Type B pancreatic cell (in vitro differentiated cells): ENCODE measurements at places on chromosomes 12 and 14.

- no peak overlapping the region for H3K27ac ChIP-seq
- H3K27me3 ChIP-seq: peaks cover 12% of the 10 kb centered on the region
- no peak overlapping the region for H3K4me3 ChIP-seq
- peaks cover 6% of the 10 kb centered on the region for H3K4me1 ChIP-seq
- DNase-seq: no peak
Measured at GRCh38 chr12:103580026-103580425, 7.0 kb upstream of the STAB2 start.

DNA sequence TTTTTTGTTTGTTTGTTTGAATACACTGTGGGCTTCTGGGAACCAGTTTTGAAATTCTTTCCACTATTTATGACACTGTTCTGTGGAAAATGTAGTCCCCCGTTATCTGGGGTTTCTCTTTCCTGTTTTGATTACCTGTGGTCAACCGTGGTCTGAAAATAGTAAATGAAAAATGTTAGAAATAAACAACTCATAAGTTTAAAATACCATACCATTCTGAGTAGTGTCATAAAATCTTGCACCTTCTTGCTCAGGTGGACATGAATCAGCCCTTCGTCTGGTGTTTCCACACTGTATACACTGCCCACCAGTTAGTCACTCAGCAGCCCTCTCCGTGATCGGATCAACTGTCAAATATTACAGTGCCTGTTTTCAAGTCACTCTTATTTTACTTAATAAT lies 5.1 kb upstream of the PAPOLA start:
- H3K4me1 ChIP-seq: no peaks in the 10 kb centered on the region
- no peaks in the 10 kb centered on the region for H3K36me3 ChIP-seq
- H3K4me3 ChIP-seq: no peak overlapping the region
- DNase-seq: no peak
- H3K27me3 ChIP-seq: no peaks in the 10 kb centered on the region

GRCh38 chr12:114913871-114914801 lies 230.2 kb upstream of the TBX3 start:
- H3K4me3 ChIP-seq: no peak overlapping the region
- H3K27ac ChIP-seq: peak overlapping the region; percentile 65
- H3K4me1 ChIP-seq: peaks cover 30% of the 10 kb centered on the region
- peaks cover 4% of the 10 kb centered on the region for H3K27me3 ChIP-seq
- no peak for DNase-seq

GRCh38 chr12:51721282-51721940 lies 127.1 kb downstream of the FIGNL2 start:
- no peak for DNase-seq
- peaks cover 12% of the 10 kb centered on the region for H3K27me3 ChIP-seq
- H3K36me3 ChIP-seq: no peaks in the 10 kb centered on the region
- no peaks in the 10 kb centered on the region for H3K4me1 ChIP-seq
- H3K4me3 ChIP-seq: peak overlapping the region; percentile 51

DNA sequence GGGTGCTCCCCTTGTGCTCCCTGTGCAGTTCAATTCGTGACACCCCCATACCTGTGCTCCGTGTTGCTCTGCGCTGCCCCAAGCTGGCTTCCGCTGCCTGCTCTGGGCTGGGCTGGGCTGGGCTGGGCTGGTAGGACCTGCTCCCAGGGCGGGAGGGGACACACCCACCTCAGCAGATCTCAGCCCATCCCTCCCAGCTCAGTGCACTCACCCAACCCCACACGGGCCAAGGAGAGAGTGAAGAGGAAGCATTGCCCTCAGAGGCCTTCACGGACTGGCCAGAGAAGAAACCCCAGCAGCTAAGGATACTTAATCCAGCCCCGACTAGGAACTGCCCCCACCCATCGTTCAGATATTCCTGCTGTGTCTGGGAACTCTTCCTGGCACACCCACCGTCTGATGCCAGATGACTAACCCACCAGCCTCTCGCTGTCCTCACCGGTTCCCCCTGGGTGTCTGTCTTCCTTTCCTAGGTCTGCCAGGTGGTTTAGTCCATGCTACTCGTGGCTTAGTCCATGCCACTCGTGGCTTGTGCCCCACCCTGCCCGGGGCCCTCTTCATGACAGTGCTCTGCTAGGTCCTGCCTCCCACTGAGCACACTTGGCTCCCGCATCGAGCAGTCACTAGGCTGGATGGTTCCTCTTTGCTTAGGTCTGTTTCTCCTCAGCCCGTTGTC lies at the start of gene LPAR5:
Gene LPAR5, minus strand, starts transcription at position 104 of the 676 bp plus-strand sequence. CDS start 14,711 bp downstream, outside the sequence.
- peak within 1 kb of the TSS; percentile 93 for H3K27ac ChIP-seq
- no peak for DNase-seq
- no peaks in the 10 kb centered on the region for H3K36me3 ChIP-seq
- peak within 1 kb of the TSS; percentile 86 for H3K4me3 ChIP-seq
- H3K27me3 ChIP-seq: peaks cover 16% of the 10 kb centered on the region

DNA sequence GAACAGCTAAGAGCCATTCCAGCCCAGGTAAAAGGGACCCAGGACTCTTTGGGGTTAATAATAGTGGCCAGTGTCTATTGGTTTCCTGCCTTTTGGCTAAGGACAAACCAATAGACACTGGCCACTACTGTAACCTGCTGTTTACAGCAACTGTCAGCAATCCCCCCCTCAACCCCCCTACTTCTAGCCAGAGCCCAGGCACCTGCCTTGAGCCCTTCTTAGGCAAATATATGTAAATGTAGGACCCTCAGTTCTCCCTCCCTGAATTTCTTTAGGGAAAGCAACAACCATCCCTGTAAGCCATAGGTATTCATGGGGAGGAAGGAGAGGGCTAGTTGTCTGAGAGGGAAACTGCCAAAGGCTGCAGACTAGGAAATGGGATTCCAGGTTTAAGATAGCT lies 22.3 kb downstream of the HOXC4 start:
- H3K4me3 ChIP-seq: no peak overlapping the region
- H3K36me3 ChIP-seq: peaks cover 15% of the 10 kb centered on the region
- H3K4me1 ChIP-seq: peaks cover 61% of the 10 kb centered on the region
- H3K27ac ChIP-seq: no peak overlapping the region
- H3K27me3 ChIP-seq: peaks cover 12% of the 10 kb centered on the region

DNA sequence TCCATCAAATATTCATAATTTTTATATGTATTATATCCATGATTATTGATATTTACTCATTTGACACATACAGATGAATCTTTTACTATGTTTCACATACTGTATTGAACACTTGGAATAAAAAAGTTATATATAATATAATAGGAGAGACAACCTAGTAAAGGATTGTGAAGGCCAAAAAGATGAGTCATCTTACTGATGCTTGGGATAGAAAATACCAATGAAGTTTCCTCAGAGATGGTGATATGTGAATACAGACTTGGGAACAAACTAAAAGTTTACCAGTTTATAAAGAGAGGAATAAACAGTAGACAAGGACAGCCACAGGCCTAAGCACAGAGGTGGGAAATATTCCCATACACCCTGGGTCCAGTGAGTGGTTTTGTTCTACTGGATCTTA lies 743.9 kb upstream of the FLRT2 start:
- H3K4me3 ChIP-seq: no peak overlapping the region
- H3K36me3 ChIP-seq: no peaks in the 10 kb centered on the region
- H3K4me1 ChIP-seq: no peaks in the 10 kb centered on the region
- H3K27ac ChIP-seq: no peak overlapping the region

DNA sequence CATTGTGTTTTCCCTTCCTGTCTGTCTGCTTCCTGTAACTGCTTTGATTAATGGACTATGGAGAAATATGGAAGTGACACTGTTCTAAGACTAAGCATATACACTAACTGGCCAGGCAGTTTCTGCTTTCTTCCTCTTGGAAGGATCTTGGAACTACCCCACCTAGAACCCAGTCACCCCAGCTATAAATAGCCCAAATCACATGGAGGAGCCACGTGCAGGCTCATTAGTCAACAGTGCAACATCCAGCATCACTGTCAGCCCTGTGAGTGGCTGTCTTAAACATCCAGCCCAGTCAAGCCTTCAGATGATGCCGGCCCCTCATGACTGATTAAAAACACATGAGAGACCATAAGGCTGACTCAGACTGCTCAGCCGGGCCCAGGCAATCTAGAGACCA lies 39.2 kb downstream of the BCAT1 start:
- H3K36me3 ChIP-seq: peaks cover 26% of the 10 kb centered on the region
- H3K27me3 ChIP-seq: no peaks in the 10 kb centered on the region
- DNase-seq: no peak
- peak overlapping the region; percentile 90 for H3K27ac ChIP-seq

- H3K27me3 ChIP-seq: no peaks in the 10 kb centered on the region
- H3K4me3 ChIP-seq: no peak overlapping the region
- no peak overlapping the region for H3K27ac ChIP-seq
- H3K4me1 ChIP-seq: peaks cover 10% of the 10 kb centered on the region
- H3K36me3 ChIP-seq: peaks cover 4% of the 10 kb centered on the region
Measured at GRCh38 chr12:93877446-93877845, 200.3 kb downstream of the CRADD start.

DNA sequence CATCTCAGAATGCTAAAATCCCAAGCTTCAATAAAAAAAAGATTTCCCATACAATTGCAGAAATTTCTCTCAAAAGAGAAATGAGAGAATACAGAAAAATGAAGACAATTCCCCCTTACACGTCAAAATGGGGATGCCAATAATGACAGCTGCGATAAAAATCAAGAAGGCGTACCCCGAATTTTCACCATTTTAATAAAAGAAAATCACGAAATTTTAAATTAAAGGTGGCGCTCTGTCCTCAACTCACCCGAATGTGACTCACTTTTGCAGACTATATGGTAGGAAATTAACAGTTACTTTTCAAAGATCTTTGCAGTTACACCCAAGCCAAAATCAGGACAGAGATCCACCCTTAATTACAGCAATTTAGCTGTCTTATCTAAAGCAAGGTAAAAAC lies 2.1 kb downstream of the ATP2B1 start:
- H3K27ac ChIP-seq: peak overlapping the region; percentile 96
- peaks cover 35% of the 10 kb centered on the region for H3K4me1 ChIP-seq
- no peaks in the 10 kb centered on the region for H3K36me3 ChIP-seq
- no peak for DNase-seq

GRCh38 chr12:130155416-130156073 lies 6.7 kb upstream of the FZD10 start:
- no peak overlapping the region for H3K4me3 ChIP-seq
- H3K4me1 ChIP-seq: peaks cover 12% of the 10 kb centered on the region
- peaks cover 33% of the 10 kb centered on the region for H3K27me3 ChIP-seq
- H3K27ac ChIP-seq: no peak overlapping the region

DNA sequence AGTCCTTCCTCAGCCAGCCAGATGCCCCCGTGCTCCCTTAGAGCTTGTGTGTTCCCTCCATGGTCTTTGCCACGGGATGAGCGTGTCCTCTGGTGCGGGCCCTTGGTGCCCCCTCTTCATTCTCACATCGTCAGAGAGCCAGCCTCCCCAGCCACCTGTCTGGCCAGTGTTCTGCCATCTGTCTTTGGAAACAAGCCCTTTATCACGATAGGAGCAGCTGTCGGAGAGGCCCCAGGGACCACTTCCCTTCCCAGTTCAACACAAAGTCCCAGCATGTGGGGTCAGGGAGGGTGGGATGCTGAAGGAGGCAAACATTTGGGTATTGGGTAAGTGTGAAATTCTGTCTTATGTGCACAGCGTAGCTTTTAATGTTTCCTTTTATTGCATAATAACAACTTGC lies 44.5 kb downstream of the DYNC1H1 start:
- H3K36me3 ChIP-seq: peaks cover 45% of the 10 kb centered on the region
- no peak for DNase-seq
- H3K27me3 ChIP-seq: no peaks in the 10 kb centered on the region
- no peak overlapping the region for H3K4me3 ChIP-seq
- H3K4me1 ChIP-seq: no peaks in the 10 kb centered on the region
- H3K27ac ChIP-seq: no peak overlapping the region

- peaks cover 56% of the 10 kb centered on the region for H3K27me3 ChIP-seq
- peak overlapping the region; percentile 87 for H3K4me3 ChIP-seq
- peaks cover 22% of the 10 kb centered on the region for H3K4me1 ChIP-seq
- no peak overlapping the region for H3K27ac ChIP-seq
- peaks cover 3% of the 10 kb centered on the region for H3K36me3 ChIP-seq
Measured at GRCh38 chr12:47078086-47078395, 1.4 kb upstream of the PCED1B start.

DNA sequence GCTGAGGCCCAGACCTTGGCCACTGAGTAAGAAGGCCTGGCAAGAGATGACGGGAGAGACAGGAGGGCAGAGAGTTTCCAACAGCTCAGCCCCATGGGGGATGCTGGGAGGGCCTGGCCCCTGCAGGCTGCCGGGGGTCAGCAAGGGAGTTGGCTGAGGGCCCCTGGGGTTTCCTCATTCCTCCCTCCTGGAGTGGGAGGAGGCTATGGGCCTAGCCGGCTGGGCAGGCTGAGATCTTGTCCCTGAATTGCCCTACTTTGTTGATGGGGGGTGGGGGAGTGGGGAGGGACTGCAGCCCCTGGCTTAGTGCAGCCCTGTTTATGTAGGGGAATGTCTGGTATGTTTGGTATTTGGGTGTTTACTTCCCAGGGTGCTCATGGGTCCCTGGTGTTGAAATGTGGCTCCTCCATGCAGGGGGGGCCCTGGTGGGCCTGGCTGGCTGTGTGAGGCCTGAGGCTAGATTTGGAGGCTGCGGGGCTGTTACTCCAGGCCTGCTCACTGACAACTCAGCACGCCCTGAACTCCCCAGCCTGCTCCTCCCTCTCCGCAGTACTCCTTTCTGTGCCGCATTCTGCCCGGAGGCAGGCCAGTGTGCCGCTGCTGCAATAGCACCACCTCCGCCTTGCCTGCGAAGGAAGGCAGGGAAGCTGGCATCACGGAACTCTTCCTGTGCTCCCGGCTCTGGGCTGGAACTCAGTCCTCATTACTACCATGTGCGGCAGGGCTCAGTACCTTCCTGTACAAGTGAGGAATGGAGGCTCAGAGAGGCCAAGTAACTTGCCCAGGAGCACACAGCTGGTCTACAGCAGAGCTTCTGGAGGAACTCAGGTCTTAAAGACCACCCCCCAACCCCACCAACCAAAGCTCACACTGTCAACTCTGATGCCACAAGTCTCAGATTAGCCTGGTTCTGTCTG lies 25.3 kb downstream of the JDP2 start:
- H3K27me3 ChIP-seq: no peaks in the 10 kb centered on the region
- H3K4me1 ChIP-seq: peaks cover 84% of the 10 kb centered on the region
- peak overlapping the region; percentile 71 for H3K4me3 ChIP-seq
- H3K36me3 ChIP-seq: peaks cover 12% of the 10 kb centered on the region
- DNase-seq: peak; percentile 80
- peak overlapping the region; percentile 94 for H3K27ac ChIP-seq

DNA sequence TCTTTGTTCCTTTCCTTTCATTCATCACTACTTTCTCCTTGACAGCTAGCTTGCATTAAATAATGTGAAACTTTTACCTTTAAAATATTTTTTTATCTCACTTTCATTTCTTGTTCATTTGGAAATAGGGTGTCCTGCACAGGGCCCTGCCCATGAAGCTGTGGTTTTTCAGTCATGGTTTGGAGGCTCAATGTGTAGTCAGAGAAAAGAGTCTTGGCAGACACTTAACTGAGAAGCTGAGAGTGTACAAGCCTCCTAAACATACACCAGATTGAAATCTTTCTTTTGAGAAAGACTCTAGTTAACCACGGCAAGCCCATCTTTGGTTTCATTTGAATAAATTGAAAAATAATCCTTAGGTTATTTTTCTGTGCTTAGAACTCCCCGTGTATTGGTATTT lies 74.2 kb downstream of the KICS2 start:
- no peak overlapping the region for H3K4me3 ChIP-seq
- H3K27me3 ChIP-seq: no peaks in the 10 kb centered on the region
- H3K27ac ChIP-seq: no peak overlapping the region
- no peaks in the 10 kb centered on the region for H3K4me1 ChIP-seq
- H3K36me3 ChIP-seq: peaks cover 10% of the 10 kb centered on the region

- peaks cover 3% of the 10 kb centered on the region for H3K27me3 ChIP-seq
- H3K27ac ChIP-seq: no peak overlapping the region
- DNase-seq: no peak
- H3K36me3 ChIP-seq: no peaks in the 10 kb centered on the region
- no peaks in the 10 kb centered on the region for H3K4me1 ChIP-seq
- H3K4me3 ChIP-seq: no peak overlapping the region
Measured at GRCh38 chr14:88904206-88904647, 79.8 kb downstream of the TTC8 start.

GRCh38 chr12:105231396-105231795 lies 4.6 kb downstream of the APPL2 start:
- H3K4me3 ChIP-seq: no peak overlapping the region
- H3K27me3 ChIP-seq: no peaks in the 10 kb centered on the region
- H3K4me1 ChIP-seq: peaks cover 35% of the 10 kb centered on the region
- no peak overlapping the region for H3K27ac ChIP-seq
- peaks cover 16% of the 10 kb centered on the region for H3K36me3 ChIP-seq
